ENCODE measurements at places on chromosomes 1 and 21.

GRCh38 chr1:21266119-21266774, 24.0 kb downstream of the ECE1 start:
- no peak for DNase-seq

DNA sequence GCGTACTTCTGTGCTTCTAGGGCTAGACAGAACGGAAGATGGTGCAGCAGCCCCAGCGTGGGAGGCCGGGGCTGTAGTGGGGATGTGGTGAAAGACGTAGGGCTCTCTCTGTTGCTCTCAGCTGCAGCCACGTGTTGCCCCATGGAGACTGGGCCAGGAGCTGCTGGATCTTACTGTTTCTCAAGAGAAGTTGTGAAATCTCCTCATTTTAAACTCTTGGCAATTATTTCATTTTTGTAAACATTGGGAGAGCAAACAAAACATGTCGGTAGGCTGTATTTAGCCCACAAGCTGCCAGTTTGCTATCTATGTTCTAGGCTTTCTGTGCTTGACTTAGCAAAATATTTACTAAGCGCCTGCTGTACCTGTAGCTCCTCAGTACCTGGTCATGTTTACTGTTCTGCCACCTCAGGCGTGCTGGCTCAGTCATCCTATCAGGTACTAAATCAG, 15.9 kb upstream of the ELOA start:
- DNase-seq, result no peak

DNA sequence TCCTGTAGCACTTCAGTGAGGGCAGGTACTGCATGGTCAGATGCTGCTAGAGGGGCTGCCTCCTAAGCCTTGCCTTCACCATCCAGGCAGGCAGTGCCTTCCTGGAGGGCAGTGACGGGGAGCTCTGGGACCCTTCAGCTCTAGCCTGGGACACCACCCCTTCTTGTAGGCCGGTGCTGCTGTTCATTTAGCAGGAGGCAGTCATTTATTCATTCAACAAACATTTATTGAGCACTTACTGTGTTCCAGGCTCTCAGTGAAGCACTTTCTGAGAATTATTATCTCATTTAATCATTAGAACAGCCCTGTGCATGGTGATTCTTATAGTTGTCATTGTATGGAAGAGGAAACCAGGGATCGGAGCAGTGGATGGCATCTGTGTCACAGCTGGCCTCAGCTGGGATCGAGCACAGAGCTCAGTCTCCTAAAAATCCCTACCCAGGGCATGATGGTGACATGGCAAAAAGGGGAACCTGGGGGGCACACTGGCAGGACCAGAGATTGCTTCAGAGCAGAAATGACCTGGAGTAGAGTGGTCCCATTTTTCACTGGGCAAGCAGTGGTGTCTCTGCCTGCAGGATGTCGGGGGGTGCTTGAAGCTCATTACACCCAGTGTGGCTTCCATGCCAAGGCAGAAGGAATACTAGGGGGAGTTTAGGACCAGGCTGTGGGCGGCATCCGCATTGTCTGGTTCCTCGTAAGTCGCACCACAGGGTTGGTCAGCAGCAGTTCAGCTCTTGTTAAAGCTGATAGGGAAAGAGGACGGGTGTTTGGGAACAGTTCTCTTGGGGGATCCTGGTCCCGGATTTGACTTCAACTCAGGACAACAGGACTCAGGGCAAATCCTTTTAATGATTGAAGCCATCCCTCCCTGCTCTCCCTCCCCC, 28.8 kb downstream of the ARHGEF10L start:
- no peak for DNase-seq

DNA sequence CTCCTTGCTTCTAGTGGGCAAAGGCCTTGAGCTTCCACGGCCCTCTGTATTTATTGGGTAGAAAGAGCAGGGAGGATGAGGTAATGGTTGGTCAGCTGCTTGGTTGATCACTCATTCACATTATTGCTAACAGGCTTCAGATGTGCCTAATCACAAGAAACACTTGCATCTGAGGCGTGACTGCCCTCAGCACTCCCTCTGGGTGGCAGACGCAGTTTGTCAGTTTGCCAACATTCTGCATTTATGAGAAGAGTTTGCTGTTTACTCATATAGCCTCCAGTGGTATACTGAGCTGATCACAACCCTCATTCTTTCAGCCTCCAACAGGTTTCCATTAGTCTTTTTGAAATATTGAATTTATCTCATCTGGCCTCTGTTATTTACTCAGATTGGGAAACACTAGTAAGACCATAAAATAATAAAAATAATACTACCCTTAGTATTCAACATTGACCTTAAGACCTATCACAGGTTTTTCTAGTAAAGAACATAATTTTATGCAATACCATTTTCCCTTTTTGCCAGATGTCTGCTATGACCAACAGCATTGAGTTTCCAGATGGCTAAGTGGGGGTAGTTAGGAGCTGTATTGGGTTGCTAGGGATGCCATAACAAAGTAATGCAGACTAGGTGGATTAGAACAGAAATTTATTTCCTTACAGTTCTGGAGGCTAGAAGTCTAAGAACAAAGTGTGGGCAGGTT, 53.3 kb downstream of the PTGFR start:
- no peak for DNase-seq

- no peak for DNase-seq
Observed at GRCh38 chr1:21649315-21649714, 19.8 kb downstream of the RAP1GAP start.

- DNase-seq, result no peak
Observed at GRCh38 chr1:172144445-172145061, 275.9 kb upstream of the C1orf105 start.

- DNase-seq, result no peak
Observed at GRCh38 chr1:246587606-246588005, 21.4 kb downstream of the CNST start.

- DNase-seq, result no peak
Observed at GRCh38 chr1:71294178-71294577, 213.3 kb upstream of the ZRANB2 start.

DNA sequence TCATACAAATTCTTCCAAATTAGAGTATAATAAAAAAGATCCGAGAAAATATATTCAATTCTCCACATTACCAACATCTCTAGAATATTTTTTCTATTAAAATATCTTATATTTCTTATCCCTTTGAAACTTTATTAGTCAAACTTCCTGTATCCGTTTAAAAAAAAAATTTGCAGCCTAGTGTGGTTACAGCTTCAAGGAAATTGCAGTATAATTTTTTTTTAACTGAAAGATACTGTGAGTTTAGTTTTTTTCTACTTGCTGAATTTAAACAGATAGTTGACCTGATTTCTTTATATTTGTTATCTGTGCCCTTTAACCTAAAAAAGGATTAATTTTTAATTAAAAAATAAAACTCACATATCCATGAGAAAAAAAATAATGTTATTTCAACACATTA, 1.5 kb downstream of the RGS18 start:
- no peak for DNase-seq

GRCh38 chr1:115837740-115838421, 3.0 kb downstream of the NHLH2 start:
- DNase-seq, result no peak

GRCh38 chr1:221411283-221411682, 330.6 kb downstream of the DUSP10 start:
- no peak for DNase-seq

- no peak for DNase-seq
Observed at GRCh38 chr1:168591641-168592250, 15.3 kb downstream of the XCL1 start.

- DNase-seq, result no peak
Observed at GRCh38 chr1:150386592-150386991, 22.6 kb downstream of the RPRD2 start.

DNA sequence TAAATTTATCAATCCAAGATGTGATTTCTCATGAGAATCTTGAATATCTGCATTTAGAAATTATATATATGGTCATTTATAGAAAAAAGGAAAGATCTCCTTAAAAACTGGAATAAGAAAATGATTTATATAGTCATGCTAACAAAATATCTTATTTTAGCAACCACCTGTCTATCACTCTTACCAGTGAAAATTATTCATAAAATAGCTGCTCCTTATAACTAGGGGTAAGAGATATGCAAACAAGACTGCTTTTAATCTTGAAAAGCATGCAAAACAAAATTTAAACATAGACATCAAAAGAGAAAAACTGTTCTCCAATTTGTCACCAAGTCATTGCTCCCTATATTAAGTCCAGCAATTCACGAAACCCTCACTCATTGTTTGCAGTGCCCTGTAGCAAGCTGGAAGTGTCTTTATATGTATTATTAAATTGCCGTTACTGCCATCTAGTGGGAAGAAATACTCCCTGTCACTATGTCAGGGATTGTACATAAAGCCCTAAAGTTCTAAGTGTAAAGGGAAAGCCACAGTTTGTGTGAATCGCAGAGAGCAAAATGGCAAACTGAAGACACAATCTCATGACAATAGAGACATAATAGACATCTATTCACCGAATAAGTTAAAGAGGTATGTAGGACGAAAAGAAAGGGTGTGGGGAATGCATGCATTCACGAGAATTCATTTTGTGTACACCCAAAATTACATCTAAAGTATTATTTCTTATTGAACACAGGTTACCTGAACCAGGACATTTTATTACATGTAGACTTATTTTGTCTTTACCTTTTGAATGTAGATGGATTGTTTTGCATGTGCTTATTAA, 600.5 kb downstream of the USP25 start:
- DNase-seq, result no peak

- no peak for DNase-seq
Observed at GRCh38 chr21:45833414-45833813, 148.2 kb upstream of the COL6A1 start.

DNA sequence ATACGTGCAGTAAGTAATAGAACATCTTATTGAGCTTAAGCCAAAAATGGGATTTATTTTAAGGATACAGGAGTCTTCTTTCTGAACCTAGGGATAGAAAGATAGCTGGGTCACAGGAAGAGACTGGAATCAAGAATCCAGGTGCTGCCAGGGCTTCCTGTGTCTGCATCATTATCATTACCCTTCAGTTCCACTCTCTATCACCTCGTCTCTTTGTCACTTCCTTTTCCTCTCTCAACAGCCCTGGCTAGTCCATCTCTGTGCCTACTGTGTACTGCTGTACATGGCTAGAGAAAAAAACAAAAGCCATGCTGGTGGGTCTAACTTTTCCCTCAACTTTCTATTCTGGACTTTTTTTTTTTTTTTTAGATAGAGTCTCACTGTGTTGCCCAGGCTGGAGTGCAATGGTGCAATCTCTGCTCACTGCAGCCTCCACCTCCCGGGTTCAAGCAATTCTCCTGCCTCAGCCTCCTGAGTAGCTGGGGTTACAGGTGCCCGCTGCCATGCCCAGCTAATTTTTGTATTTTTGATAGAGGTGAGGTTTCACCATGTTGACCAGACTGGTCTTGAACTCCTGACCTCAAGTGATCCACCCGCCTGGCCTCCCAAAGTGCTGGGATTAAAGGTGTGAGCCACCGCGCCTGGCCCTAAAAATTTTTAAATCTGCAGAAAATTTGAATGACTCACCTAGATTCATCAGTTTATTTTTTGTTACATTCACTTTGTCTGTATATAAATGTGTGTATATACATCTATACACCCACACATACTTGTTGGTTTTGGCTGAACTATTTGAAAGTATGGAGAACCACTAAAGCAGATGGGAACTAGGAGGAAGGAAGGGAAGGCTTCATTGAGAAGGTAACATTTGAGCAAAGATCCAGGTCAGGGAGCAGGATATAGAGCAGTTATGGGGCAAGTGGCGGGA, 31.9 kb downstream of the UBE4B start:
- no peak for DNase-seq

GRCh38 chr1:24888971-24889676, 41.0 kb downstream of the RUNX3 start:
- no peak for DNase-seq

DNA sequence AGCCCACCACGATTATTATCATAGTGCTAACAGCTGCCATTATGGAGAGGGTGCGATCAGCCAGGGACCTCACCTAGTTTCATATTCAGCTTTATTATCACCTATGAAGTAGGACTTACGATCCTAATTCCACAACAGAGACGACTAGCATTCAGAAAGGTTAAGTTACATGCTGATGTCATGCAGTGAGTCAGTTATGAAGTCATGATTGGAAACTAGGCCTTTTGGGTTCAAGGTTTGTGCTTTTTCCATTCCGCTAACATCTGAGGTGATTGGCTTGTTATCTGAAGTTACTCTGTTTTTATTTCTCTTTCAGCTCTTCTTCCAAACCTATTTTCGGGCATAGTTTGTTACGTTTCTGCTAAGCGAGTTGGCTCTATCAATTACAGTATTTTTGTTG, 251.1 kb downstream of the CAMTA1 start:
- DNase-seq, result no peak

GRCh38 chr1:65497256-65497830, 76.9 kb downstream of the LEPR start:
- DNase-seq, result no peak

DNA sequence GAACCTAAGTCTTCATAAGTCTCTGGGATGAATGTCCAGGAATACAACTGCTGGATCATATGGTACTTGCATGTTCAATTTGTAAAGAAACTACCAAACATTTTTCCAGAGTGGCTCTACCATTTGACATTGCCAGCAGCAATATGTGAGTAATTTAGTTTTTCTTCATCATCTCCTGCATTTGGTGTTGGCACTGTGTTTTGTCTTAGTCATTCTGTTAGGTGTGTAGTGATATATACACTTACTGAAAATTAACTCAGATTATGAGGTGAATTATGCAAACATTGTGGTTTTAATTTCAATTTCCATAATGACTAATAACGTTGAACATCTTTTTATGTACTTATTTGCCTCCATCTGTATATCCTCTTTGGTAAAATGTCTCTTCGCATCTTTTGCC, 138.7 kb downstream of the LRRC40 start:
- no peak for DNase-seq

DNA sequence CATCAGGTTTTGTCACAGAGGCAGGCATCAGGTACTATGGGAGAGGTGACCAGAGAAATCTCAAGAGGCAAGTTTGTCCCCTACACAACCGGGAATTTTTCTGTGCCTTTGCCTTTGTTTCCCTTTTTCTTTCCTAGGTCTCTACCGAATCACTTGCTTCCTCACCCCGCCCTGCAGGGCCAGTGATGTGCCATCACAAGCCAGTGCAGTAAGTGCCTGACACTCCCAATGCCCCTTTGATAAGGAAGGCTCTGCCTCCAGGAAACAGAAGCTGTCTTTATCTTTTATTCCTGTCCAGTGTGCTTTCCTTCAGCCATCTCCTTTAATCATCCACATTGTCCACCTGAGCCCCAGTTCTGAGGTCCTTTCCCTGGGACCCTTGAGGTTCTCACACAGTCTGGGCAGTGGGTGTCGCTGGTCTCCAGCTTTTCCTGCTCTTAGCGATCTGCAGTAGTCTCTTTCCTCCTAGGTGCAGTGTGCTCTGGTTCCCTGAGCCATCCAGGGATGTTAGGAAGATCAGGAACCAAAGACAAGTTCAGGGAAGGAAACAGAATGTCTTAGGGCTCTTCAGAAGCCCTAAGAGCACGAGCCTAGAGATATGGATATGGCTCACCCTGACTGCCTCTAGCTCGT, 36.6 kb downstream of the GJA5 start:
- peak; percentile 12 for DNase-seq

GRCh38 chr1:69328186-69328585, 239.5 kb upstream of the LRRC7 start:
- no peak for DNase-seq

DNA sequence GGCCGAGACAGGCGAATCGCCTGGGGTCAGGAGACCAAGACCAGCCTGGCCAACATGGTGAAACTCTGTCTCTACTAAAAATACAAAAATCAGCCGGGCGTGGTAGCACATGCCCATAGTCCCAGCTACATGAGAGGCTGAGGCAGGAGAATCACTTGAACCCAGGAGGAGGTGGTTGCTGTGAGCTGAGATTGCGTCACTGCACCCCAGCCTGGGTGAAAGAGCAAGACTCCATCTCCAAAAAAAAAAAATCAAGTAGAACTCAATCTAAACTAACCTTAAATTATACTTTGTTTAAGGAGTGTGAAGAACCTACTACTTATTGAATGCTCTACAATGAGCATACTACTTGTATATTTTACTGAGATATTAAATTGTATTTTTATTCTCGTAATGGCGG, 30.5 kb upstream of the RNF186 start:
- DNase-seq, result no peak

All from effector CD4-positive, alpha-beta T cell (primary cell).